AG09319 (cell line): ENCODE measurements at places on chromosomes 3 and 15.

DNA sequence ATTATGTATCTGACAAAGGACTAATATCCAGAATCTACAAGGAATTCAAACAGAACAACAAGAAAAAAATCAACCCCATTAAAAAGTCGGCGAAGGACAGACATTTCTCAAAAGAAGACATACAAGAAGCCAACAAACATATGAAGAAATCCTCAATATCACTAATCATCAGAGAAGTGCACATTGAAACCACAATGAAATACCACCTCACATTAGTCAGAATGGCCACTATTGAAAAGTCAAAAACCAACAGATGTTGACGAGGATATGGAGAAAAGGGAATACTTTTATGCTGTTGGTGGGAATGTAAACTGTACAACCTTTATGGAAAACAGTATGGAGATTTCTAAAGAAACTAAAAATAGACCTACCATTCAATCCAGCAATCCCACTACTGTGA is 233.1 kb upstream of the PLSCR5 start:
- no peak for DNase-seq

DNA sequence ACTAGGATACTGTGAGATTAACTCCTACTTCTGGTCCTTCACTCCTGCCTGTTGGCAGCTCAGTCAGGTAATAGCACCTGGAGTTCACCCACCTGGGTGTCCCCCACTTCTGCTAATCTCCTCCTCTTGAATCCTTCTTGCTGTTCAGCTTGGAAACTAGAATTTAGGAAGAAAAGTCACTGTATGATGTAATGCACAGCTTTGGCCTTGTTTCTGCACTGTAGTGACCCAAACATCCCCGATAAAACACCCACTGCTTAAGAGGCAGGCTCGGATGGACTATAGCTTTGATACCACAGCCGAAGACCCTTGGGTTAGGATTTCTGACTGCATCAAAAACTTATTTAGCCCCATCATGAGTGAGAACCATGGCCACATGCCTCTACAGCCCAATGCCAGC is 24.8 kb downstream of the STARD5 start:
- DNase-seq: no peak

GRCh38 chr3:100875239-100875638 is 118.0 kb downstream of the ABI3BP start:
- no peak for DNase-seq

DNA sequence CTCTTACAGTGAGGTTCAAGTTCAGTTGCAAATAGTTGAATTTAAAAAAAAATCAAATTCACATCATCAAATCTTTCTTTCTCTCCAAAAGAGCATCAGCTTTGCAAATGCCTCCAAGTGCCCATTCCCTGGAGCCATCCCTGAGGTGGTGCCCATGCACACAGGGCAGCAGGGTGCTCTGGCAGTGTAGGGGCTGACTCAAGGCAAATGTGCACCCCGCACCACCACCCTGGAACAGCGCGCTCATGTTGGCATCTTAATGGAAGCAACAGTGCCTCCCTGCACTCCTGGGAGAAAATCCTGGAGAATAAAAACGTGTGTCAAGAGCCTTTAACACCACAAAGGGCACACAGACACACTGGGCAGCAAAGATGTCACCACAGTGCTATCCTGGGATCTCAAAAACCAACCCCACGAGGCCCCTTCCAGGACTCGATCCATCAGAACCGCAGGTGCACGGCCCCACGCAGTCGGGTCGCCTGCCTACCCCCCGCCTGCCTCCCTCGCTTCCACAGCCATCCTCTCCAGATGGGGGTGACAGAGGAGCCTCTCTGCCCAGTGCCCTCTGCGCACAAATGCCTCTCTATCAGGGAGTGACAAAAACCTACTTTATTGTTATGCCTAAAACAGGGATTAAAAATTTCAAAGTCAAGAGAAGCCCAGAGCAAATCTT is 50.8 kb downstream of the NIPA2 start:
- no peak for DNase-seq
